ENCODE measurements at places on chromosomes 3 and 15.

- no peak for DNase-seq
These were observed 51.7 kb upstream of the SLC4A7 start for GRCh38 chr3:27535809-27536392.

DNA sequence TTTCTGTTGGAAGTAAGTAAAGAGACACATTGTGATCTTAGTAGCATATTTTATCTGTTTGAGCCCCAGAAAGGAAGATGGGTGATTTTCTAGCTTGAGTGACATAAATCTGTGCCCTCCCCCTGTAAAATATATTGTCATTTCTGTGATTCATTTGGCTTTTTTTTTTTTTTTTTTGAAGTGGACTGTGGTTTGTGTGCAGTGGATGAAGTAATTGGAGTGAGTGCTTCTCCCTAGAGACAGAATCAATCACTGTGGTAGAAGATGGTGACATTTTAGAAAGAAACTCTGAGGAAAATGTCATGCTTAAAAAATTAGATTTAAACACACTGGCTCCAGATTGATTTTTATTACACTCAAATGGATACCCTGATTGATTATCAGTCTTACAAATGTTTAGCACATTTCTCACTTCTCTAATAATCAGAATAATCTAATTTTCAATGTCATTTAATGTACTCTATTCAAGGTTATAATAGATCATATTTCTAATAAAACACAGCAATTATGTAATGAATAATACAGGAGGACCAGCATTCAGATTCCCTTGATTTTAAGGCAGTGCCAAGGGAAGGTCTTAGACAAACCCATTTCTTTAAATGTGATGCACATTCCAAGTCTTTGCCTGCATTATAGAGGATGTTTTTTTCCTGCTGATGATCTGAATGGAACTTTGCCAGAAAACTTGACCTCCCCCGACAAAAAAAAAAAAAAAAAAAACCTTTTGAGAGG, 116.6 kb downstream of the TOP2B start:
- DNase-seq = no peak

GRCh38 chr15:41276831-41277230, 45.8 kb downstream of the CHP1 start:
- DNase-seq = peak; percentile 32

- no peak for DNase-seq
These were observed 246.4 kb upstream of the TLE3 start for GRCh38 chr15:70343961-70344621.

- DNase-seq = no peak
These were observed 86.1 kb downstream of the CHRD start for GRCh38 chr3:184465883-184466412.

DNA sequence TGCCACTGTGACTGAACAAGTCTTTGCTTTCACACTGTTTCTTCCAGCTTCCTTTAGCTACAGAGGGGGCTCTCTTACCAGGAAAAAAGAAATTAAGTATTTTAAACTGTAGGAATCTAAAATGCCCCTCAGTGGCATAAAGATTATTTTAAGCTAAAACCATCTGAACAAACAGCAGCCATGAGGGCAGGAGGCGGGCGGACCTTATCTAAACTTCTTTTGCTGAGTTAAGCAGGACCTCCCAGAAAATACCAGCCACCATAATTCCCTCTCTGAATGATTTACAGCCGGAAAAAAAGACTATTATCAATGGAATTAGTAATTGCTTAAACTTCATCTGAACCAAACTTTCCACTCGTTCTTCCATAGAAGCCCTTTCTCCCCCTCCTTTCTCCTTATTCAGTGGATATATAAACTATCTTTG, 5.2 kb upstream of the TOPAZ1 start:
- no peak for DNase-seq

- DNase-seq = no peak
These were observed 108.1 kb upstream of the TNFAIP8L3 start for GRCh38 chr15:51202783-51203182.

Data from Caco-2 (cell line).